ENCODE measurements at places on chromosomes 2 and 18. TPM values are rescaled to one million over a fixed set of nuclear protein-coding genes. Genes with fewer than 3 reads are reported as not detected.

GRCh38 chr2:205684871-205685313, 2.6 kb downstream of the NRP2 start:
- no peak for DNase-seq

IL36B gene
- total RNA-seq: not detected

GRCh38 chr18:11789716-11790510, 61.3 kb upstream of the CHMP1B start:
- DNase-seq: no peak

- peak; percentile 66 for DNase-seq
Measured at GRCh38 chr18:75070625-75071483, 138.1 kb downstream of the PTGR3 start.

GRCh38 chr2:54855434-54855833, 132.0 kb downstream of the EML6 start:
- no peak for DNase-seq

- no peak for DNase-seq
Measured at GRCh38 chr2:120958623-120959366, 223.1 kb downstream of the GLI2 start.

CDH7 gene
- total RNA-seq: not detected

DNA sequence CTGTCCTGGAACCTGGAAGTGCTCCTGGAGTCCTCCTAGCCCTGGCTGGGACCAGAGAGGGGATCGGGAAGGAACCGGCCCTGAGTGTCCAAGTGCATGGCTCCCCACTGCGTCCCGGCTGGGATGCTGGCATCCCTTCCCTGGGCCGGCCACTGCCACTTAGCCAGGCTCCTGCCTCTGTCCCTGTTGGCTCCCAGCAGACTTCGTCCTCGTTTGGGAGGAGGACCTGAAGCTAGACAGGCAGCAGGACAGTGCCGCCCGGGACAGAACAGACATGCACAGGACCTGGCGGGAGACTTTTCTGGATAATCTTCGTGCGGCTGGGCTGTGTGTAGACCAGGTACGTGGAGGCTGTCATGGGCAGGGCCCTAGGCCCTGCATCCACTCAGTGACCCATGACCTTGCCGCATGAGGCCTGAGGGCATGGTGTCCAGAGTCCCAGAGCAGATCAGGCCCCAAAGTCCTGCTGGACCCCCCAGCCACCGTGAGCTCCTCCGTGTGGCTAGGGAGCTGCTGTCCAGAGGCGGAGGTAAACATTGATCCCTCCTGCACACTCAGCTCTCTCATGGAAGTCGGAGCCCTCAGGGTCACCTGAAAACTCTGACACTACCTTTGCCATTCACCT, 7.1 kb downstream of the ANO7 start:
- DNase-seq: no peak

C2orf69 gene
- total RNA-seq: 11.2 TPM

FOXD4L1 gene
- 0.24 TPM for total RNA-seq

DNA sequence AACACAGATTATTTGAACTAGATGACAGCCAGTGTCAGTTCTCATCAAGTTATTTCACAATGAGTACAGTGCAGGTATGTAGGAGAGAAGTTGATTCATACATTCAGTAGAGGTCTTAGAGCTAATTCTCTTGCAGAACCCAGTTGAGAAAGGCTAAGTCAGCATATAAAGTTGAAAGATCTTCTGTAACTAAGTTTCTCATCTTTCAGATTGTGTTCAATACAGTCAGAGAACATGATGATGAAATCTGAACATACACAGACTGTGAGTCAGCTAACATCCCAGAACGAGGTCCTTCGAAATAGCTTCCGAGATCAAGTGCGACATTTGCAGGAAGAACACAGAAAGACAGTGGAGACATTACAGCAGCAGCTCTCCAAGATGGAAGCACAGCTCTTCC, 41.9 kb upstream of the LIMS1 start:
- no peak for DNase-seq

- DNase-seq: no peak
Measured at GRCh38 chr2:98472132-98472650, 27.5 kb downstream of the INPP4A start.

TBC1D8 gene
- total RNA-seq: 2.2 TPM

RNF25 gene
- 30.0 TPM for total RNA-seq

DNA sequence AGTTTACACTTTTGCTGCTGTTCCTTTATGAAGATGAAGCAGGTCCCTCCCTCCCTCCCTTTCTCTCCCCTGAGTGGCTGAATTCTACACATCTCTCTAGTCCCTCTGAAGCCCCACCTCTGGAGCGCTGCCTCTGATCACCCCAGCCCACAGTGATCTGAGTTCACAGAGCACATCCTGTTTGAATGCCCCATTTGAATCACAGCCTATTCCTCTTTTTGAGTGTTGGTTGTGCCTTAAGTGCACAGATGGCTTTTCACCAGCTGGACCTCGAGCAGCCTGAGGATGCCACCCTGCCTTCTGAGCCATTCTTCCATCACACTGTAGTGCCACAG, 87.1 kb downstream of the ITGB1BP1 start:
- DNase-seq: no peak

DNA sequence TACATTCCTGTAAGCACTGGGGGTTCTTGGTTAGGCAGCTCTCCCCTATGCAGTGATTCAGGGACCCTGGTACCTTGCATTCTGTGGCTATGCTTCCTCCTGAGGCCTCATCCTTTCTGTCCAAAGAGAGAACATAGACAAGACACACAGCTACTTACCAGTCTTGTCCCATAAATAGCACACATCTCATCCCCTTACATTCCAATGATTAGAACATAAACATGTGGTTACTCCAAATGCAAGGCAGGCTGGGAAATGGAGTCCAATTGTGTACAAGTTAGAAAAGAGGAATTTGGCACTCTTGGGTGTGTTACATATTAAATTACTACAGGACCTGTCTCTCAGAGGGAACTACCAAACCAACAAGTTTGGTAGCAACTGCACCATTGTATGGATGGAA, 171.3 kb downstream of the ARHGAP15 start:
- no peak for DNase-seq

GRCh38 chr2:45822272-45822630, 170.8 kb downstream of the PRKCE start:
- no peak for DNase-seq

LOXHD1 gene
- 1.2 TPM for total RNA-seq

- DNase-seq: no peak
Measured at GRCh38 chr2:7019191-7019590, 102.0 kb downstream of the RNF144A start.

CRYBA2 gene
- total RNA-seq: not detected

GRCh38 chr2:95296011-95296410, 1.1 kb upstream of the KCNIP3 start:
- DNase-seq: no peak

CHRNG gene
- not detected for total RNA-seq

DNA sequence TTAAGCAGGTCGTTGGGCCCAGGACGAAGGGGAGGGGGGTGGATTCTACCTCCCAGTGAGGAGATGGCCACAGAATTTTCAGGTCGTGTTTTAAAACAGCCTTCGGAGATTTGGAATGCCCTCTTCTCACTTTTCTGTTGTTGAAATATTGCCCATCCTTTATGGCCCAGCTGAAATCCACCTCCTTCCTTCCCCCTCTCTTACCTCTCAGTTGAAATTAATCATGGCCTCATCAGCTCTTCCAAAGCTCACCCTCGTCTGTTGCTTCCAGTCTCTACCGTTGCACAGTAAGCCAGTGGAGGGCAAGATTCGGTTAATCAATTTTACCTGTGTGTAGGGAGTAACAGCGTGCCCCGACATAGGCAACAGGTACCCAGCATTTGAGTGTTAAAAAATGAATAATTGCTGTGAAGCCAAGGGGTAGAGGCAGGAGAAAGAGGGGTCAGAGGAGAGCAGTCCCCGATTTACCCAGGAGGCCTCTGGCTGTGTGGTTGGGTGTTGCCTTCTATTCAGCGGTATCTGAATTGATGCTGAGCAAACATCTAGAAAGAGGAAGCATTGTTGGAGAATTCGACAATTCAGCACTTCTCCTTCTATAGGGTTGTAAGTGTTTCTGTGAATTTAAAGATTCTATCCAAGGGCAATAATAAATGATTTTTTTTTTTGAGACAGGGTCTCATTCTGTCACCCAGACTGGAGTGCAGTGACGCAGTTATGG, 8.6 kb upstream of the PDIA6 start:
- DNase-seq: no peak

DNA sequence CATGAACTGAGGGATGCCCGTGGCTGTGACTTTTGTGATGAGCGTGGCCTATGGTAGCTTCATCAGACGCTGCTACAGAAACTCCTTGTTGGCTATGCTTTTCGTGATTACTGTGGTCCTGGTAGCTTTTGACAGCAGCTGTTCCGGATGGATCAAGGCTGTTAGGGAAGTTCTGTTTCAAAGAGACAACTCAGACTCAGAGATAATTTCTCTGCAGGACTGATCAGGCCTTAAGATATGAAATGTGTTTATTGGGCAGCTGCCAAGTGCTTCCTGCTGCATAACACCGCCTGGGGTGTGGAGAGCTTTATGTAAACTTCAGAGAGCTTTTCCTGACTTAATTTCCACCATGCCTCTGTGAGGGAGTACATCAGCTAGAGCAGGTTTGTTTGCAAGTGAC, 243.8 kb downstream of the TSN start:
- no peak for DNase-seq

- DNase-seq: no peak
Measured at GRCh38 chr2:696463-696862, 19.3 kb upstream of the TMEM18 start.

- DNase-seq: no peak
Measured at GRCh38 chr18:11946756-11947155, 34.6 kb upstream of the IMPA2 start.

DNMT3A gene
- total RNA-seq: 74.0 TPM

- no peak for DNase-seq
Measured at GRCh38 chr2:20664071-20664390, 2.9 kb upstream of the GDF7 start.

- DNase-seq: no peak
Measured at GRCh38 chr2:10022966-10023662, 20.2 kb upstream of the KLF11 start.

- no peak for DNase-seq
Measured at GRCh38 chr2:223054193-223054781, 2.3 kb downstream of the KCNE4 start.

TNFAIP6 gene
- not detected for total RNA-seq

- no peak for DNase-seq
Measured at GRCh38 chr2:79235135-79235534, 75.6 kb upstream of the REG3A start.

DNA sequence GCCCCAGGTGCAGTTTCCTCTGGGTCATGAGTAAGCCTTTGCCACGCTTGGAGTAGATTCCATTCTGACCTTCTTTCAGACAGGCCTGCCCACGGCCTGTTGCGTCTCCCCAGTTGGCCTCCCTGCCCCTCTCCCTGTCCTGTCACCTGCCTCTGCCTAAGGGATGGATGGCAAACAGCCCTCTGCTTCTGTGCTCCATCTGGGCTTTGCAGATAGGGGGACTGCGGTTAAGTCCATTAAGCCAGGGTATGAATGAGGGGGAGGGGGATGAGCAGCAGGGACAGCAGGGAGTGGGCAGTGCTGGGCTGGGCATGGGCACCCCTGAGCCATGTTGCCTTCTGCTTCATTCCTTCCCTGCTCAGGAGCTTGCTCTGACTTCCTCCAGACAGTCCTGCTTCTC, 37.6 kb upstream of the B3GNT7 start:
- no peak for DNase-seq

ANKRD30BL gene
- total RNA-seq: not detected

DNA sequence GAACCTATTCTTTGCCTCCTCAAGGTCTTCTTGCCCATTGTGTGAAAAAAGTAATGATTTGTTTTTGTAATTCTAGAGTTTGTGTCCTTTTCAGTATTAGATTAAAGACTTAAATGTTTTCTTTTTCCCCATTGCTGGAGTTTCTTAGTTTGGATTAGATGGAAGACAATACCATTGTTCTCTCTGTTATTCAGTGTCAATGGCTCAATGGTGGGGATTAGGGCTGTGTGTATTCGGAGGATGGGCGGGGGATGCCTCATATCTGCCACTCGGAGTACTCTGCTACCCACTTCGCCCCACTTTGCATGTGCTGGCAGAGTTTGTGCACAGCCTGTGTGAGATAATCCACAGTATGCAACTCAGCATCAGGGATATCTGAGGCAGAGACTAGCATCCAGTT, 90.1 kb downstream of the KLHL29 start:
- DNase-seq: no peak

GRCh38 chr2:12271589-12271984, 445.1 kb upstream of the TRIB2 start:
- DNase-seq: no peak

- DNase-seq: no peak
Measured at GRCh38 chr2:233323851-233324250, 16.2 kb downstream of the SAG start.

CYP26B1 gene
- total RNA-seq: not detected

GRCh38 chr2:101168706-101169105, 17.5 kb upstream of the TBC1D8 start:
- no peak for DNase-seq

- DNase-seq: no peak
Measured at GRCh38 chr2:67650291-67651133, 253.4 kb downstream of the ETAA1 start.

IL1RN gene
- 2.3 TPM for total RNA-seq

DNA sequence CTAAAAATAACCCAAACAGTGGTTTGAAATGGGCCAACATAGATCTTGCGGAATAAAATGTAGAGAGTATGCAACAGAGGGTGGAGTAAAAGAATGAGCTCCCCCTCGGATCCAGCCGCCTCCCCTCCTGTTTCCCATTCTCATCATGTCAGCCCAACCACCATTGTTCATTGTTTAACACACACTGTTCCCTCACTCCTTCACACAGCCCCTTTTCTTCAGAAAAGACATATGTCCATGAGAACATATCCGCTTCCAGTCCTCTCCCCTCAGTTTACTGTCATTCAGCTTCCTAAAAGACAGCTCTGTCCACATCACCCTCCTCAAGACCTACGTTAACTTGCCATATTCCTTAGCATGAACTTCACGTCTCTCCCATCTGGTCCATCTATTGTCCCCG, 62.9 kb upstream of the SERTAD2 start:
- no peak for DNase-seq

GRCh38 chr2:12273111-12273510, 443.6 kb upstream of the TRIB2 start:
- DNase-seq: no peak

DNA sequence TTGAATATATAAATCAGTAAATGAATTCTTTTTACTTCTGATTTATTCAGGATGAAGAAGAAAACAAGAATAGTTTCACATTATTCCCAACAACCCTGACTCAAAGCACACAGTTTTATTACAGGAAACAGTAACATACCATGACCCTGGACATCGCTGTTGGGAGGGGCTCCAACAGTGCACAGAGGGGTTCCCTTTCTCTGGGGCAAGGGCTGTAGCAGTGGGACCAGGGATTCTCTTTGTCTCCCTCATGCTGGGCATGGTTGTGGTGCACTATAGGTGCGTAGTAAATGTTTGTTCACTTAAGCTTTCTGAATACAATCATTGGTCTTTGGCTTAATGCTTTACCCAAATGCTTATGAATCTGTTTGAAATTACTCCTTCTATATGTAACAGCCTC, 189.4 kb downstream of the BCL2 start:
- DNase-seq: no peak

SLC4A5 gene
- 20.8 TPM for total RNA-seq

SIGLEC15 gene
- total RNA-seq: 1.3 TPM

Data from naive thymus-derived CD4-positive, alpha-beta T cell (primary cell).